HAP-1 (cell line): ENCODE measurements at places on chromosomes 2 and 18.
A peak's percentile ranks its signal among the peaks of the same experiment; 100 is the strongest.

GRCh38 chr2:145146691-145147090 is 626.8 kb upstream of the ZEB2 start:
- DNase-seq, result no peak

DNA sequence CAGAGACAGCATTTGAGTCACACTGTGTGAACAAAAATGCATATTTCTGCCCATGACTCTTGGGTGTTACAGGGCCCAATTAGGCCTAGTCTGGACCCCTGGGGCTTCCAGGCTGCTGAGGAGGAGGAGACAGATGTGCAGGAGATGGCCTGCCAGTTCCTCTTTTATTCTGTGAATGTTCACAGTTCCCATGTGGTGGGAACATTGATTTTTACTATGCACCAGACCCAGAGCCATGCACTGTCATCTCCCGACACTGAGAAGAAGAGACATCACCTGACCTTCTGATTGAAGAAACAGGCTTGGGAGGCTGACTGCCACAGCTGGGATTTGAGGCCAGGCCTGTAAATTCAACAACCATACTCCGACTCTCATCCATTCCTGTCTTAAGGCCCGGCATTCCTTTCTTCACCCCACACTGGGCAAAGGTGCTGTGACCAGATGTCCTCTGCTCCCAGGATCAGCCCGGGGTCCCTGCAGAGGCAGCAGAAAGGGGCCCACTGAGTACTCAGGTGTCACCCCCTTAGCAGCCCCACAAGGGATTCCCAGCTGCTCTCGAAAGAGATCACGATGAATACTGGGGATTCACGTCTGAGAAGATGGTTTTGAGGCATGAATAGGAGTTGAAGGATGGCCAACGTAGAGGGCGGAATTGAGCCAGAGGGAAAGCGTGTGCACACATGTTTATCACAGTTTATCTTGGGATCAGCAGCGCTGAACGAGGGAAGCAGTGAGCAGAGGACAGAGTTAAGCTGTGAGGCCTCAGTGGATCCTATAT is 3.6 kb upstream of the TFCP2L1 start:
- DNase-seq, result no peak

DNA sequence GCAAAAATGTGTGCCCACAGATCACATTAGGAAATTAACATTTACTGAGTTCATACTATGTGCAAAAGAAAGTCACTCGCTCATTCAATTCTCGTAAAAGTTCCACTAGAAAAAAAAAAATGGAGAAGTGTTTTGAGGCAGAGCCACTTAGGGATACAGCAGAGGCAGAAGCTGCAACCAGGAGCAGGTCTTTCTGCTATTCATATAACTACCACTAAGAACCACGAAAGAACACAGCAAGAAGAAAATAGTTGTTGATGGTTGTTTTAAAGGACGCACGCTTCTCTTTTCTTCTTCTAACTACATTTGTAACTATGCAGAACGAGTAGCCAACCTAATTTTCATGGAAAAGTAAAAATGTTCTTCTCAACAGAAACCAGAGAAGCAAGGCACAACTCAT is 45.0 kb downstream of the ROCK2 start:
- no peak for DNase-seq

- DNase-seq, result no peak
Measured at GRCh38 chr2:231263118-231263831, 64.8 kb downstream of the ARMC9 start.

DNA sequence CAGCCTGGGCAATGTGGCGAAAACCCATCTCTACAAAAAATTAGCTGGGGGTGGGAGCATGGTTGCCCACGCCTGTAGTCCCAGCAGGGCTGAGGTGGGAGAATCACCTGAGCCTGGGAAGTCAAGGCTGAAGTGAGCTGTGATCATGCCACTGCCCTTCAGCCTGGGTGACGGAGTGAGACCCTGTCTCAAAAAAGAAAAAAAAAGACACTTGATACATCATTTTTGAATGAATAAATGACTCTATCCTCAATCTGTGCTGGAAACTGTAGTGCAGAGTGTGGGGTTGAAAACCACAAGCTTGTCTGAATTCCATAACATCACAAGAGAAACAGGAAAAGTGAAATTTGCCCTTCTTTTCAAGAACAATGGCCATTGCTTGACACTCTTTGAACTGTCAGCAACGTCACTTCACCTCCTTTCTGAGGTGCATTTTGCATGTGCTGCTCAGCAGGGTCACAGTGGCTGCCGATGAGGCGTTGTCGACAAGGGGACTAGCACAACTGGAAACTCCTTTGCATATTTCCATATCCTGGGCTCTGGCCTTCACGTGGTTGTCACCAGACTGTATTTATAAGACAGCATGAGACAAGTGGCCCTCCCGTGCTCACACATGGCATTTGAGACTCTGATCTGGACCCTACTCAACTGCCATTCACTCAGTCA is 54.2 kb downstream of the DDX1 start:
- no peak for DNase-seq

- peak; percentile 70 for DNase-seq
Measured at GRCh38 chr2:190088917-190089316, 26.4 kb upstream of the MSTN start.

- DNase-seq, result no peak
Measured at GRCh38 chr2:25266399-25266798, 75.3 kb downstream of the DNMT3A start.

GRCh38 chr2:190615555-190616200 is 33.2 kb upstream of the NAB1 start:
- DNase-seq, result no peak

DNA sequence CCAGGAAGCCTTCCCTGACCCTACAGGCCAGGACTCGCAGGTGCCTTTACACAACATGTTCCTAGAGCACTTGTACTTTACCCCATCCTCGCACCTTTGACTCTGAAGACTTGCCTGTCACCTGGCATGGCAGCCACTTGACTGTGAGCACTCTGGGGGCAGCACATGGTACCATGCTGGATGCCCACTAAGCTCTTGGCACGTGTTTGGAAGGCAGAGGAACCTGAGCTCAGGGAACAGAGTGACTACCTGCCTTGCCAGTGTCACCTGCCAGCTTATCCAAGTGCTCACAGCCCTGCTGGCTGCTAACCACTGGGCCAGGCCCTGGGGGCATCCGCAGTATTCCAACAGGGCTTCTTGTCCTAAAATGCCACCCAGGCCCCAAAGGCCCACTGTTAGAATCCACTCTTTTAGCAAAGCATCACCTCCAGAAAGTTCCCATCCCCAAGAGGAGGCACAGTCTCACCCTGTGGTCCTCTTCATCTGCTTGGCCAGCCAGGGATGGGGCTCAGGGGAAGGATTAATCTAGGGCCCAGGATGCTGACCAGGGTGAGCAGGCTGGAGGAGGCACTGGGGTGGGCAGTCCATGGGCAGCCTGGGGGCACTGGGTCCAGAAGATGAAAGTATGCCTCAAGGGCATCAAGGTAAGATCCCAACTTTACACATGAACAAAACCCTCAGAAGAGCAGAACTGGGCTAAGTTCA is 57.0 kb downstream of the ZBTB7C start:
- DNase-seq, result no peak

GRCh38 chr18:55577812-55578539 is 10.0 kb downstream of the TCF4 start:
- no peak for DNase-seq

- peak; percentile 84 for DNase-seq
Measured at GRCh38 chr2:147553775-147554271, 291.0 kb upstream of the ACVR2A start.

- no peak for DNase-seq
Measured at GRCh38 chr2:43136011-43136799, 90.2 kb downstream of the ZFP36L2 start.

DNA sequence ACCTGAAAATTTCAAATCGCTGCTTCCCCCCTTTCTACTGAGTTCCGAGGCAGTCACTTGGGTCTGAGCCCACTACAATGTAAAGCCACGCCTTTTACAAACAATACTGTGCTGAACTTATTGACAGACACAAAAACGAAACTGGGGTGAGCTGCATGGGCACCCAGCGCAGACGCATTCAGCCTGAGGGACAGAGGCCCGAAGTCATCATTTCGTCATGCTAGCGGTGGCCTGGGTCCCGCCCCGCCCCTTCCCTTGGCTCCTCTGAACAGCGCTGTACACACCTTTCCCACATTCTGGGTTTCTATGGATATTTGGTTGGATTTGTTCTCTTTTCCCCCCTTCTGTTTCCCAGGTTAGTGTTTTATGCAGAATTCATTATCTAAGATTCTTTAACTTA is 71.7 kb downstream of the EIPR1 start:
- DNase-seq, result no peak

GRCh38 chr2:10497797-10498251 is 49.7 kb upstream of the ODC1 start:
- DNase-seq, result peak; percentile 47

DNA sequence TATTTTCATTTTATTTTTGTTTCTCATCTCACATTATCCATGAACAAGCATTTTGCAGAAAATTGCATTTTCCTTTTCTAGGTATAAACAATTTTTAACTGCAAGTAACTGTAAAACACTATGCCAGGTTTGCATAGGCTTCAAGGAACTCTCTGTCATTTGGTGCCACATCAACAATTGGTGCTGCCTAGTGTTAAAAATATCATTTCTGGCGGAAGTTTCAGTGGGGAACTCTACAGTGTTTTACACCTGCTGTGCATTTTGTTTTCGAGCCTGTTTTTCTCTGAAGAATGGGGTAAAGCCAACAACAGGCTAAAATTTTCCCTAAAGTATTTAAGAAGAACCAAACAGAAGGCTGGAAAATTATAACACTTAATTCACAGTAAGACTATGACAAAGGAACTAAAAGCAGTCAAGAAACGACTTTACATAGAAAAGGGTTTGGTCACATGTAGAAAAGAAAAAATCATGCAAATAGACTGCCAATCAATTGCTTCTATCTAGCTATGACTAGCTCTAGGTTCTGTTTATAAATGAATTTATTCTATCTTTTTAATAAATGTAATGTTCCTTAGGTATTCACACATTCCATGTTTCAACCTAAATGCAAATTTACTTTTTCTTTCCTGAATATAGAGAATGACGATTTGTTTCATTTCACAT is 21.4 kb upstream of the FRZB start:
- DNase-seq, result no peak

GRCh38 chr18:6374340-6374739 is 40.4 kb downstream of the L3MBTL4 start:
- no peak for DNase-seq

GRCh38 chr2:237617587-237617982 is 9.8 kb upstream of the LRRFIP1 start:
- no peak for DNase-seq

GRCh38 chr2:183113630-183114029 is 10.6 kb upstream of the NUP35 start:
- DNase-seq, result no peak

GRCh38 chr18:43130716-43131260 is 15.3 kb upstream of the RIT2 start:
- no peak for DNase-seq

- no peak for DNase-seq
Measured at GRCh38 chr18:50973367-50974126, 5.7 kb downstream of the ELAC1 start.

- DNase-seq, result no peak
Measured at GRCh38 chr2:65386344-65386743, 46.1 kb downstream of the SPRED2 start.

- no peak for DNase-seq
Measured at GRCh38 chr2:201916565-201916964, 110.2 kb downstream of the CDK15 start.

- DNase-seq, result no peak
Measured at GRCh38 chr2:192060161-192060560, 134.6 kb downstream of the TMEFF2 start.

DNA sequence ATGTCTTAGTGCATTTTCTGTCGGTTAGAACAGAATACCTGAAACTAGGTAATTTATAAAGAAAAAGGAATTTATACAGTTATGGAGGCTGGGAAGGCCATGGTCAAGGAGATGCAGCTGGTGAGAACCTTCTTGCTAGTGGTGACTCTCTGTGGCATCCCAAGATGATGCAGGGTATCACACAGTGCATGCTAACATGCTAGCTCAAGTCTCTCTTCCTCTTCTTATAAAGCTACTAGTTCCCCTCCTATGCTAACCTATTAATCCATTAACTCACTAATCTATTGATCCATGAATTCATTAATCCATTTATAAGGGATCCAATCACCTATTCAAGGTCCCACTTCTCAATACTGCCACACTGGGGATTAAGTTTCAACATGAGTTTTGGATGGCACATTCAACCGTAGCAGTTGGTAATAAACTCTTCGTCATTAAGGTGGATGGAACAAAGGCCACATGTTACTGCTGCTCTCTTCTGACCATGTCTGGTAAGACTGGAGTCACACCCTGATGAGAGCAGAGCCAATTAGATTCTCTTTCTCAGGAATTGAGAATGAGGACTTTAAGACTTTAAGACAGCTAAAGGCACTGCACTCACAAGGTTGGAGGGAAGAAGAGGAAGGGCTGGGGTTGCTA is 211.6 kb upstream of the SMAD7 start:
- no peak for DNase-seq

- no peak for DNase-seq
Measured at GRCh38 chr2:222213049-222213448, 85.7 kb downstream of the PAX3 start.

- DNase-seq, result no peak
Measured at GRCh38 chr2:196528486-196529223, 110.9 kb upstream of the CCDC150 start.

DNA sequence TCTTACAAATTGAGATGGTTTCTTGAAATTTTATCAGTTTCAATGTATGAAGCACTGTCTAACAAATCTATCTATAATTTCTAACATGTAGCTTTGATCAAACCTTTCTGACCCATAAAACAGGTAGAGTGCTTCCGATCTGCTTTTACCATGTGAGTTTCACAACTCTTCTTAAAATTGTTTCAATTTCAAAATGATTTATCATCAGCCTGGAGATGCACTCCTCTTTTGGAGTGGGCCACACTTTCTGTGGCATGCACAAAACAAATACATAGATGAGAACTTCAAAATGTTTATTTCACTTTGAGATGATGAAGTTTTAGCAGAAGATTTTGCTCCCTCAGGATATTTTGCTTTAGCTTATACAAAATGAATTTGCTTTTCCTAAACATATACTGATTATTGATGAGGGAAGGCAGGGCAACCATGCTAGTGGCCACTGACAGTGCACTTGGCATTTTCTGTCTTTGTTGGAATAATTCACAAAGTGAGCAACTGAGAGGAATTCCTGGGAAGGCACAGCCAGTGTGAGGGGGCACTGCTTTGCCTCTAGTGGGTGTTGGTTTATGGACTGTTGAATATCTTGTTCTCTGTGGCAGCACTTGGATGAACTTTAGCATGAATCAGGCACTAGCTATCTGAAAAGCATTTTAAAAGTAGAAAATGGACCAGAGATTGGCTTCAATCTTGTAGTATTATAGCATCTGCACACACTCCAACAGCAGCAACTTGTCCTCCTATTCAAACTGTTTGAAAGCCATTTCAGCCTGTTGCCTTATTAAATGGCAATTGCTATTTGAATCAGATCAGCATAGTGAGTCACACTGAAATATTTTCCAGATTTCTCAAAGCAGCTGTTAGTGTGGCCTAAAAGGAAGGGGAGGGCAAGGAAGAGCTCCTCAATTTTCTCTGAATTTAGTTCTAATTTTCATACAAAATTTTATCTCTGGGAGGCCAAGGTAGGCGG is 193.2 kb downstream of the CCDC85A start:
- DNase-seq, result no peak

DNA sequence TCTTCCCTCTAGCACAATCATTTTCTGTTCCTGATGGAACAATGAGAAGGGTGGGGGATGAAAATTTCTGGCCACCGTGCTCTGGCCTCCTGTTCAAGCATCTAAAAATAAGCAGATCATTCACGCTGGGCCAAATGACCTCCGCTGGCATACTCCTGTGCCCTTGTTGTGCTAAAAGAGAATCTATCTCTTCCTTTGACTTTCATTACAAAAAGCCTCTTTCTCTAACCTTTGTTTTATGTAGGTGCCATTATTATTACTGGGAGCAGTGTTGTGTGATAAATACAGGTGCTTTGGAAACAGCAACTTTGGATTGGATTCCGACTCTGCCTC is 44.6 kb upstream of the B3GNT2 start:
- DNase-seq, result no peak
